ENCODE measurements at places on chromosomes 3 and 15.

GRCh38 chr15:36544518-36545466, 34.6 kb upstream of the CDIN1 start:
- DNase-seq = no peak

DNA sequence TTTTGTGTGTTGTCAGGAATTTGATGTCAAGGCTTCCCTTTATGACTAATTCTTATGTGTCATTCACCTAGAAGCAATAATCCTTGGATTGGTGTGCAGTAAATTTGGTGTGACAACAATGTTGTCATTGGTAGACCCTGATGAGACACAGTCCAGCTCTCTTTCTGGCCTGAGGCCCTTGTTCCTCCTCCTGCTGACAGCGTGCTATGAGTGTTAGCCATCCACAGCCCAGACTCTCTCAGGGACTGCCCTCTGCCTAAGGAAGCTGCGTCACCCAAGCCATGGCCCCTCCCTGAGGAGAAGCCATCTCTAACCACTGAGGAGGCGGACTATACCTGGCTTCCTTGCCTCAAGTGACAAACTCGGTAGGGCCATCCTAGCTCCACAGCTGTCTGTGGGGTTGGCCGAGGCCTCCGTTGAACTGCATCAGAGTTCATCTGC, 13.3 kb upstream of the TM4SF1 start:
- DNase-seq = no peak

GRCh38 chr15:51377038-51377786, 35.8 kb downstream of the GLDN start:
- no peak for DNase-seq

DNA sequence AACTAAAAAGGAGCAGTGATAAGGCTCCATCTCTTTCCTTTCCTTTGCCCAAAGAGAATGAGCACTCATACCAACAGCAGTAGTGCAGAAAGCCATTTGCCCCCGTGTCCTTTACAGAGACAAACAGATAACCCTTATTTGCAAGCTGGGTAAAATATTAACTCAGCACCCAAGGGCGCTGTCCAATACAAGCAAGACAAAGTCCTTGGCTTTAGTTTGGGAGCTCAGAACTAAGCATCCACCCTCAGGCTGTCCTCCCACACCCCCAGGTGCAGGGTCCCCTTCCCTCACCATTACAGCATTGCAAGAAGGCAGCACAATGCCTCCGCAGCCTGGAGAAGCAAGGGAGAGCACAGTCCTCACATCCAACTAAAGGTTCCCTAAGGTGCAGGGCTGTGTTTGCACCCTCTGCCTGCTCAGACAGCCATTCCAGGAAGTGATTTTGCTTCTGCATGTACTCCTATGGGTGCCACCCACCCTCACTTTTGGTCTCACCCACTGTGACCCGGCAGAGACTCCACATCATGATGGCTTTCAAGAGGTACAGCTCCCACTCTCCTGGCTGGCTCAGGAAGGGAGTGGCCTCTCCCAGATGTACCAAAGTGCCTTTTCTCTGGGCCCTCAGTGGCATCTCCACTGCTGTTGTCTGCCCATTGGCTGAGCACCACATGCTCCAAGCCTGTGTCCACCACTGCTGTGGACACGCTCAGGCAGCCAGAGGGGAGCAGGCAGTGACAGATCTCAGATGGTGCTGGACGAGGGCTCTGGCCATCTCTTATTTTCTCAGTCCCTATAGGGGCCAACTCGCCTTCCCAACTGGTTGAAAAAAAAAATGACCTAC, 34.1 kb upstream of the HES1 start:
- DNase-seq = no peak

GRCh38 chr3:183287301-183287971, 34.4 kb downstream of the B3GNT5 start:
- no peak for DNase-seq

DNA sequence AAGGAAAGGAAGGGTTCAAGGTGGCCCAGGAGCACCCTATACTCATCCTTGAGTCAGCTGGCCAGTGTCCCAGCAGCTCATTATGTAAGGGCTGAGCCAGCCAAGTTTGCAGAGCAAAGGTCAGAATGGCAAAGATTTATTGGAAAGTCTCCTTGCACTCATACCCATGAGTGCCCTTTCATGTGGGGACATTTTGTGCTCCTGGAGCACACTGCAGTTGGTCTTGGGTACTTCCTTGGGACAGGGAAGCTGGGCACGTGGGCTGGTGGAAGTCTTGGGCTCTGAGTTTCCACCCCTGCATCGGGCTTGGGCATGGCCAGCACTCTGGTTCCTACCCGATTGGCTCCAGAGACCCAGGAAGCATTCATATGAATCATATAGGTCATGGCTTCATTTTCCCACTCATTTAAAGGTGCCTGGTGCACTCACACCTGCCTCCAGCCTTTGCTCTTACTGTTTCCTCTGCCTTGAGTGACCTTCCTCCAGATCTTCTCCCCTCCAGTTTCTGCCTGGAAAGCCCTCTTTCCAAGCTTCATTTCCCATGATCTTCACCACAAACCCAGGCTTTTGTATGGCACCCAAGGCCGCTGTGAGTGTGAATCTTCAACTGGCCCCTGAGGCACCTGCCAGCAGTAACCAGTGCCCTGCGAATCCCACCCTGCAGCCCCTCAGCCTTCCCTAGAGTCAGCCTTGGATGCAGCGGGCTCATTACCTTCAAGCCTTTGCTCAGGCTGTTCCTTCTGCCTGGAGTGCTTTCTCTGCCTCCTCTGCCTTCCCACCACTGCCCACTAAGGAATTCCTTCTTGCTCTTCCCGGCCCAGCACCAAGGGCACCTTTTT, 10.5 kb upstream of the PRKCD start:
- DNase-seq = no peak

GRCh38 chr3:72085036-72085435, 300.1 kb upstream of the PROK2 start:
- DNase-seq = no peak

DNA sequence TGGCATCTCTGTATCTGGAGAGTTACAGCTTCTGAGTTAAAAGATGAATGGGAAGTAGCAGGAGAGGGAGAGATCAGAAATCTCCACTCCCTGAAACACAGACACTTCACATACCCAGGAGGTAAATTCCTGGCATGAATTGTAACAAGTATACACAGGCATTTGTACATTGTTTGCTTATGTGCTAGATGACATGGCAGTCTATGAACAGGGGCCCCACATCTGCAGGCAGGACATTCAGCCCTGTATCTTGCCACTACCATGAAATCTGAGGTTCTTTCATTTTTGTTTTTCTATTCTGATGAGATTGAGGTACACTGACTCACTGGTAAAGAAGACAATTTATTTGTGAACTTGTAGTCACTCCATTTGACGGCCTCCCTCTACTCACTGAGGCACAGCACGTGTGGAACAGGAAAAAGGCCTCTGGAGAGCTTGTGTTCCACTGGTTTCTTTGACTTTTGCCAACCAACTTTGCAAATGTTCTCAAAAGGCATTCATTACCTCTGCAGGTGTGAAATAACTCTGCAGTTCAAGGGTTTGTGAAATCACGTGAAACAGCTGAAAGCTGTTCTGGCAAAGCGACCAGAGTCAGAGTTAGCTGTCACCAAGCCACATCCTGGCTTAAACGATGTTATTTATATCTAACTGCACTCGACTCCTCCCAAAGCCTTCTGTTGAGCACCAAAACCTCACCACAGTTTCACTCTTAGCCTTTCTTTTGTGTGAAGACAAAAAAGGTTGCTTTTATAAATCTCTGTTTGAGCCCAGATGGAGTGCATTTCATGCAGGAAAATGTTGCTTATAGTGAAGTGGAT, 401.3 kb upstream of the CFAP20DC start:
- DNase-seq = no peak

All from NCI-H774 (cell line).